ENCODE measurements at places on chromosomes 6 and 20. TPM values are rescaled to one million over a fixed set of nuclear protein-coding genes. Genes with fewer than 3 reads are reported as not detected.

EYA4 gene
- total RNA-seq = under 0.01 TPM

RAB44 gene
- total RNA-seq = under 0.01 TPM

NRSN1 gene
- not detected for total RNA-seq

BPIFA1 gene
- not detected for total RNA-seq

IL17F gene
- total RNA-seq = under 0.01 TPM

LIN28B gene
- 5.6 TPM for total RNA-seq

PACRG gene
- 0.97 TPM for total RNA-seq

ULBP2 gene
- total RNA-seq = 4.5 TPM

TAGAP gene
- not detected for total RNA-seq

CD83 gene
- 0.32 TPM for total RNA-seq

MTFR2 gene
- 4.3 TPM for total RNA-seq

PAK5 gene
- not detected for total RNA-seq

GABRR2 gene
- 0.32 TPM for total RNA-seq

SLC13A3 gene
- total RNA-seq = 1.6 TPM

SIRPD gene
- total RNA-seq = under 0.01 TPM

FRK gene
- total RNA-seq = 0.43 TPM

SLC32A1 gene
- total RNA-seq = not detected

LAMP5 gene
- total RNA-seq = not detected

OXT gene
- not detected for total RNA-seq

HSPA1L gene
- 0.97 TPM for total RNA-seq

HS3ST5 gene
- total RNA-seq = 0.32 TPM

VSX1 gene
- not detected for total RNA-seq

NFKBIE gene
- 12.2 TPM for total RNA-seq

DLK2 gene
- total RNA-seq = 0.64 TPM

CLIC5 gene
- not detected for total RNA-seq

TFAP2A gene
- total RNA-seq = 2.6 TPM

SIM1 gene
- not detected for total RNA-seq

SMLR1 gene
- not detected for total RNA-seq

RGS17 gene
- total RNA-seq = 1.3 TPM

JPH2 gene
- 50.5 TPM for total RNA-seq

LST1 gene
- not detected for total RNA-seq

ELOVL2 gene
- 1.6 TPM for total RNA-seq

SNRPB2 gene
- total RNA-seq = 51.4 TPM

TFAP2D gene
- total RNA-seq = not detected

NECAB3 gene
- total RNA-seq = 22.0 TPM

PLN gene
- total RNA-seq = 5.2 TPM

MYT1 gene
- not detected for total RNA-seq

FGD2 gene
- not detected for total RNA-seq

SLC22A2 gene
- total RNA-seq = under 0.01 TPM

ZBP1 gene
- not detected for total RNA-seq

PAQR8 gene
- total RNA-seq = 3.2 TPM

CBLN4 gene
- total RNA-seq = not detected

CRISP3 gene
- not detected for total RNA-seq

CYP21A2 gene
- total RNA-seq = under 0.01 TPM

C6orf118 gene
- total RNA-seq = not detected

EDEM2 gene
- 37.6 TPM for total RNA-seq

SLC22A7 gene
- total RNA-seq = not detected

DYNLRB1 gene
- total RNA-seq = 59.6 TPM

ENPP4 gene
- total RNA-seq = 2.2 TPM

LKAAEAR1 gene
- under 0.01 TPM for total RNA-seq

All from fibroblast of villous mesenchyme (primary cell).